ENCODE measurements at places on chromosomes 5 and 9.

DNA sequence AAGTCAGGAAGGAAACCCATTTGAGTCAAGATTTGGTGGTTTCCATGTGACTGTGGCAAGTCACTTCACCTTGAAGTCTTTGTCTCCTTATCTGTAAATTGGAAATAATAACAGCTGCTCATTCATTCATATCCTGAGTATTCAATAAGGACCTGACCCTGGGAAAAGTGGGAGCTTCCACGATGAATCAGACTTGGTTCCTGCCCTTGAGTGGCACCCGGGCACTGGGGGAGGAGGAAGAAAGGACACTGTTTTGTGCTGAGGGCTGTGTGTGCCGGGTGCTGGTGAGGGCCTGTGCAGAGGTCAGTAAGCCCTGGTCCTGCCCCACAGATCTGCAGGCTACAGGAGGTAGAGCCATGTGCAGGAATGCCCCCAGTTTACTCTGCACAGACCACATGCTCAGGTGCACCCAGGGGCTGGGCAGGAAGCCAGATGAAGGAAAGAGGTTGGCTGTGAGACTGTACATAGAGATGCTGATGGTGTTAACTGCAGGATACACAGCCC is 6.8 kb downstream of the NDST1 start:
- no peak for DNase-seq

DNA sequence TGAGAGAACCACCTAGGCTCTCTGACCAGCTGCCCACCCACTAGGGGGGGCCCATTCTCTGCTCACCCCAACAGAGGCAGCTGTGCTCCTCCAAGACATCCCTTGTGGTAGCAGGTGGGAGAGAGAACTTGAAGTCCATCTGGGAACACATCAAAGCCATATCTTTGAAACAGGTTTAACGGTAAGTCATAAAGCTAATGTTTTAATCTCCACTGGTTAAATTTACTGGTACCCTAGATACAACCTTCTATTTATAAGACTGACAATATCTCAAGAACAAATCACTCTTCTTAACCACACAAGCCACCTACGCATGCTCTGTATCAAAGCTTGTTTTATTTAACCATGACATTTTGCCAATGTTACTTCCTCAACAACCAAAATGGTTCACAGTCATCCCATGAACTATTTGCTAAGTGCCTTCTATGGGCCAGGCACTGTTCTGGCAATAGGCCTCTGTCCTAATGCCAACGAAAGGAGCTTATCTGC is 20.4 kb downstream of the AUH start:
- no peak for DNase-seq

DNA sequence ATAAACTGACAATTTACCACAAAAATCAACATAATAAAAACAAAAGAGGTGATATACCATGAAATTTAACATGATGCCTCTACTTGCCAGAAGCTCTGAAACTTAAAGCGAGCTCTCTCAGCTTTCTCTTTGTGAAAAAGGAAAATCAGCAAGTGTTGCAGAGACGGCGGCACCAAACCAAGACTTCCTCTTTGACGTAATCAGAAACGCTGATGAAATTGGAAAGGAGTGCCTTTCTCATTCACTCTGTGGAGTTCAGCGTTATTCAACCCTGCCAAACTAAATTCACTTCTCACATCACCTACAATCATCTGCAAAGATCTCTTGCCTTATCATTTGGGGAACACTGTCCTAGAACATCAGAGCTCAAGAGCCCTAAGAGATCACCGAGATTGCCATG is 32.2 kb downstream of the ANXA6 start:
- no peak for DNase-seq

DNA sequence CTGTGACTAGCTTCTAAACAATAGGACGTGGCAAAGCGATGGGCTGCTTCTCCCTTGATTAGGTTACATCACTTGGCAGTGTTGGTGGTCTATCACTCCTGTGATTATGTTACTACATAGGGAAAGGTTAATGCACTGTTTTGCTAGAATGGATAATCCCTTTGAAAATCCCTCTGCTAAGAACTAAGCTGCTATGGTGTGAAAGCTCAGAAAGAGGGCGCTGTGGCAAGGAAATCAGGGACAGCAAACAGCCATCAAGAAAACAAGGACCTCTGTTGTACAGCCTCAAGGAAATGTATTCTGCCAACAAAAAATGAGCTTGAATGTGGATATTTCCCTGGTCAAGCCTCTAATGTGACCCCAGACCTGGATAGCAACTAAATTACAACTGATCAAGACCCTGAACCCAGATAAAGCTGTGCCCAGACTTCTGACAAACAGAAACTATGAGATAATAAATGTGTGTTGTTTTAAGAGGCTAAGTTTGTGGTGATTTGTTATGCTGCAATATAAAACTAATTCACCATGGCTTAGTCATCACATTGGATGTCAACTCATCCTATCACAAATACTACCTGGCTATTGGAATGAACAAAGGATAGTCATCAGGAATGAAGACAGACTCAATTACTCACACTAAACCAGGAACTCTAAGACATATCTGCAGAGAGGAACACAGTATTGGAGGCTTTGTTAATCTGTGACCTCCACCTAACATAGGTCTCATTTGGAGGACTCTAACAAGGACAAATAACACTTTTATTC is 1215.9 kb downstream of the EFNA5 start:
- no peak for DNase-seq

GRCh38 chr9:6024035-6024554 is 8.7 kb upstream of the RANBP6 start:
- no peak for DNase-seq

- DNase-seq: no peak
Observed at GRCh38 chr5:73120222-73121118, at the start of gene TMEM171. Gene TMEM171 (plus strand): TSS chr5:73120575. CDS start chr5:73123374, 2,799 bp downstream.

All from stimulated activated CD8-positive, alpha-beta memory T cell treated with anti-CD3 and anti-CD28 coated beads, Interleukin-2, amount 100 ng/mL, for 1 hour (primary cell).